ENCODE measurements at places on chromosomes 2 and 18. TPM values are rescaled to one million over a fixed set of nuclear protein-coding genes. Genes with fewer than 3 reads are reported as not detected.

DNA sequence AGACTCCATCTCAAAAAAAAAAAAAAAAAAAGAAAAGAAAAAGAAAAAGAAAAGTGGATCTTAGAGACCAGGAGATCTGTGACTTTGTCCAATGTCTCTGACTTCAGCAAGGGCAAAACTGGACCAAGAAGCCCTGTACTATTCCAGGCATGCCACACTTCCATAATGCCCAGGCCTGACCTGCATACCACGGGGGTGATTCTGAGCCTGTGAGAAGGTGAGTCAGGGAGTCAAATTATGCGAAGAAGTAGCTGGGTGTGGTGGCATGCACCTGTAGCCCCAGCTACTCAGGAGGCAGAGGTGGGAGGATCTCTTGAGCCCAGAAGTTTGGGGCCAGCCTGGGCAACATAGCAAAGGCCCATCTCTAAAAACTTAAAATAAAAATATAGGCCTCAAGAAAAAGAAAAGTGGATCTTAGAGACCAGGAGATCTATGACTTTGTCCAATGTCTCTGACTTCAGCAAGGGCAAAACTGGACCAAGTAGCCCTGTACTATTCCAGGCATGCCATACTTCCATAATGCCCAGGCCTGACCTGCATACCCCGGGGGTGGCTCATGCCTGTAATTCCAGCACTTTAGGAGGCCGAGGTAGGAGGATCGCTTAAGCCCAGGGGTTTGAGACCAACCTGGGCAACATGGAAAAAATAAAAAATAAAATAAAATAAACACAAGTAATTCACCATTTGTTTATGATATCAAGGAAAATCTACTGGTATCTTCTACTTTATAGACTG is 12.2 kb upstream of the PUM2 start:
- DNase-seq = no peak

GRCh38 chr2:118084491-118085089 is 3.7 kb upstream of the INSIG2 start:
- no peak for DNase-seq

GRCh38 chr18:65423776-65424175 is 327.0 kb upstream of the CDH7 start:
- no peak for DNase-seq

GRCh38 chr2:171754254-171754939 is 67.1 kb downstream of the DYNC1I2 start:
- no peak for DNase-seq

GRCh38 chr2:79368116-79368630 is 144.7 kb upstream of the CTNNA2 start:
- DNase-seq = no peak

DNA sequence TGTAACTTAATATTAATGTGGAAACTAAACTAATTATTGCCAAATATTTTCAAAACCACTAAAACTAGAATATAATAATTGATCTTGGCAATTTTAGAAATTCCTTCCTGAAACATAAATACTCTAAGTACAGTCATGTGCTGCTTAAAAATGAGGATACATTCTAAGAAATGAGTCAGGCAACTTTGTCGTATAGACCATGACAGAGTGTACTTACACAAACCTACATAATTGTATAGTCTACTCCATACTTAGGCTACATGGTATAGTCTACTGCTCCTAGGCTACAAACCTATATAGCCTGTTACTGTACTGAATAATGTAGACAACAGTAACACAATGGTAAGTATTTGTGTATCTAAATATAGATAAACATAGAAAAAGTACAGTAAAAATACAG is 27.6 kb downstream of the FEZ2 start:
- no peak for DNase-seq

DNA sequence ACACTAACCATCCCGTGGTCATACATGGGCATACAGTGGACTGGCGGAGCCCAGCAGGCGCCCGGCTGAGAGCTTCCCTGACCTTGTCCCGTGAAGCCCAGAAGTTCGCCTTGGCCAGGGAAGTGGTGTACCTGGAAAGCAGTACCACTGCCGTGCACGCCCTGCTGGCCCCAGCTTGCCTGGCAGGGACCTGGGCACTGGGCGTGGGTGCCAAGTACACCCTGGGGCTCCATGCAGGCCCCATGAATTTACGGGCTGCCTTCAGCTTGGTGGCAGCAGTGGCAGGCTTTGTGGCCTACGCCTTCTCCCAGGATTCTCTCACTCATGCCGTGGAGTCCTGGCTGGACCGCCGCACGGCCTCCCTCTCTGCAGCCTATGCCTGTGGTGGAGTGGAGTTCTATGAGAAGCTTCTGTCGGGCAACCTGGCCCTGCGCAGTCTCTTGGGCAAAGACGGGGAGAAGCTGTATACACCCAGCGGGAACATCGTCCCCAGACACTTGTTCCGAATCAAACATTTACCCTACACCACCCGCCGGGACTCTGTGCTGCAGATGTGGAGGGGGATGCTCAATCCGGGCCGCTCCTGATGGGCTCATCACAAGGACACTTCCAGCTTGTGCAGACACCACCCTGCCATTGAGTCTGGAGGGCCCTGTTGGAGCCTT is 2.3 kb downstream of the TMEM177 start:
- no peak for DNase-seq

GRCh38 chr2:149877074-149877473 is 289.5 kb upstream of the MMADHC start:
- DNase-seq = no peak

DNA sequence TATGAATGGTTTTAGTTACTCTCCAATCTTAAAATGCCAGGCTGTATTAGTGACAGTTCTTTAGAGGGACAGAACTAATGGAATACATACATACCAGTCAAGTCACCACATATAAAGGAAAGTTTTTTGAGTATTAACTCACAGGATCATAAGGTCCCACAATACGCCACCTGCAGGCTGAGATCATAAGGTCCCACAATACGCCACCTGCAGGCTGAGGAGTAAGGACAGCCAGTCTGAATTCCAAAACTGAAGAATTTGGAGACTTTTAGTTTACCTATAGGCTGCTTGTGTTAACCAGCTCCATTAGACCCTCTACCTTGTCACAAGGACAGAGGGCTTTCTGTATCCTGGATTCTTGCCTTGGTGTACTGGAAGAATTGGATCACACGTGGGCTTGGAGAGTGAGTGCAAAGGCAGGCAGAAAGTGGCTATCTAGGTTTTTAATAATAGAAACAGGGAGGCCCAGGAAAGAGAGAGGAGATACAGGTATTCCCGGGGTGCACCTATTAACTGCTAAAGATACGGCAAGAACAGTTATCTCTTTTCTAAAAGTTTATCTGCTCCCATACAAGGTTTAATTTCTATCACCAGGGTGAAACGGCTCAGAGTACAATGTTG is 234.9 kb upstream of the CYRIA start:
- no peak for DNase-seq

- no peak for DNase-seq
Observed at GRCh38 chr2:54030806-54031205, 60.0 kb upstream of the PSME4 start.

DNA sequence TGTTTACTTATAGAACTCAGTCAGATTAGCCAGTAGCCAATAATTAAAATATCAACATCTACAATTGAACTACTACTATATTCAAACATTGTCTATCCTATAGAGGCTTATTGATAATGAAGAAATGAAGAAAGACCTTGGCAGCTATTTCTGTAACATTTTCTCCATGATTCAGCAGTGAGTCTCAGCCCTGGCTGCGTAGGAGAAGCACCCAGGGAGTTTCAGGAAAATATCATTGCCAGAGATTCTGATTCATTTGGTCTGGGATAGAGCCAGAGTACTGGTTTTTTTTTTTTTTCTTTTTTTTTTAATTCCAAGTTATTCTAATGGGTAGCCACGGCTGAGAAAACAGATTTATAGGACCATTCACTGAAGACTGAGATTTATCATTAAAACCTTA is 404.8 kb downstream of the TXNL1 start:
- DNase-seq = peak; percentile 66

DNA sequence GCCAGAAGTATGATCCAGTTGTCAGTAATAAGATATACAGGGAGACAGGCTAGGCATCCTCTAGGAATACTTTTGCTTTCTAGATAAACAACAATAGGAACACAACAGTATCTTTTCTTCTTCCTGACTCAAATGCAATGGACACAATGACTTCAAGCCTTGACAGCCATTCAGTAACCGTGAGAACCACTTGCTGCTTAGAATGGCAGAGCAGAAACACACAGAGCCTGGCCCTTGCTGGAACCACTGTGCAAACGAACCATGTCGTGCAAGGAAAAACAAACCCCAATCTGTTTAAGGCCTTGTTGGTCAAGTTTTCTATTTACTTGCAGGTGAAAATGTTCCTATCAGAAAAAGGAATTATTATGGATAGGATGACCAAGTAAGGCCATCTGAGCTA is 18.8 kb downstream of the TRIP12 start:
- DNase-seq = no peak

GRCh38 chr18:11981543-11982366 is 448 bp downstream of the IMPA2 start:
- DNase-seq = peak; percentile 79

GRCh38 chr18:55634545-55634944 is 46.6 kb upstream of the TCF4 start:
- DNase-seq = no peak

- DNase-seq = no peak
Observed at GRCh38 chr2:33015421-33016142, 68.8 kb downstream of the LTBP1 start.

DNA sequence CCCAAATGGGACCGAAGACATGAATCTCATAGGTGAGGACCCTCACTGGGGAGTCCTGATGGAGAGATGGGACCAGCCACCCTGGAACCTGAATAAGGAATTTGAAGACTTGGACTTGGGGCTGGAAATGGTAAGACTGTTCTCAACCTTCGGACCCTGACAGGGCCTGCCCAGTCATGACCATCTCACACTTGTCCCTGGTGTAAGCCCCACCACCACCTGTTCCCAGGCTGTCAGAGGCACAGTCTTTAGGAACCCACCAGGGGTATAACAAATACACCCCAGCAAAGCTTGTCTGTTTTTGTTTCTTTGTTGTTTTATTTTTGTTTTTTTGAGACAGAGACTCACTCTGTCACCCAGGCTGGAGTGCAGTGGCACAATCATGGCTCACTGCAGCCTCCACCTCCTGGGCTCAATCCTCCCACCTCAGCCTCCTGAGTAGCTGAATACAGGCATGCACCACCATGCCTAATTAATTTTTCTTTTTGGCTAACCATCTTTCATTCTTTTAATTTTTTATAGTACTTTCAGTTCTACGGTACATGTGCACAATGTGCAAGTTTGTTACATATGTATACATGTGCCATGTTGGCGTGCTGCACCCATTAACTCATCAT is 106.1 kb downstream of the GFPT1 start:
- no peak for DNase-seq

DNA sequence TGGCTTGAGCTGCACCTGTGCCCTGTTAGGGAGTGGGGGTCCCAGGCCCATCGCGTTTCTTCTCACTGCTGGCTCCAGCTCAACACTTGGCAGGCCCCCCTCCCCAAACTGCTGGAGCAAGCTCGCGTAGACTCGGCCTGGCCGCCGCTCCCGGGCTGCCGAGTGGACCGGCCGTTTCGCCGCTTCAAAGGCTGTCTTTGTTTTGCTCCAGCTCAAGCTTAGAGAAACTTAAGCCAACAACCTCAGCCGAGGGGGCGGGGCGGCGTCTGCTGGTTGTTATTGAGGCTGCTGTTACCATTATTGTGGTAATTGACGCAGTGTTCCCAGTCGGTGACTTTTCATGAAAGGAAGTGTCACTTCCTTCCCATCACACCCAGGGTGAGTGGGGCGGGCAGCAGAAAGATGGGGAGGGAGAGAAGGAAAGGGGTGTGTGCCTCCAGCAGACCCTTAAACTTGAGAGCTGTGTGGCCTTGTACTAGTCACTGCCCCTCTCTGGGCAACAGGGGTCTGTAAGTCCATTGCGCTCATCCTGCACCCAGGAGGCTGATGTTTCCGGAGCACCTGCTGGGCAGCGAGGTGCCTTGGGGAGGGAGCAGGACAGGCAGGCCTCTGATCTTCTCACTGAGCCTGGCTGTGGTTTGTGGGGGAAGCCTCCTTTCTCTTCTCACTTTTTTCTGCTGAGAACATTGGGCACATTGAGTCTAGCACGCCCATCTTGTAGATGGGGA is 2.1 kb downstream of the ARID5A start:
- DNase-seq = peak; percentile 86

DNA sequence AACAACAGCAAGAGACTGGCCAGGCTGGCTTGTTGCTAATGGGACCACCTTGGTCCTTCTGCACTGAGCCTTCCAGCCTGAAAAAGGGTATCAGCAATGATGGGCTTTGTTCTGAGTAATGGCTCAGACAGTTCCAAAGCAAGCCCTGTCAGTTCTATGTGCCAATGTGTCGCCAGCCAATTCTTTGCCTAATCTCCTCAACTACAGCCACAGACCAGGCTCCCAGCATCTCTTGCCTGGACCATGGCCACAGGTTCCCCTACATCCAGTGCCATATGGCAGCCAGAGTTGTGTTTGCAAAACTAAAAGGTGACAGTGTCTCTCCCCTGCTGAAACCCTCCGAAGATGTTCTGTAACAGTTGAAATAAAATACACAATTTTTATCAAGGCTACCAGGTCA is 61.5 kb upstream of the TMEM177 start:
- no peak for DNase-seq

- DNase-seq = no peak
Observed at GRCh38 chr18:75064513-75064905, 144.4 kb downstream of the PTGR3 start.

GRCh38 chr18:46832849-46833248 is 76.0 kb upstream of the ST8SIA5 start:
- DNase-seq = no peak

GRCh38 chr2:216388046-216388884 is 16.0 kb upstream of the MARCHF4 start:
- DNase-seq = no peak

- no peak for DNase-seq
Observed at GRCh38 chr18:58723810-58724602, 52.7 kb downstream of the MALT1 start.

GRCh38 chr2:56693501-56693900 is 509.7 kb downstream of the CCDC85A start:
- DNase-seq = no peak

CAVIN2 gene
- total RNA-seq = 189 TPM

OBSL1 gene
- 67.5 TPM for total RNA-seq

ARHGAP28 gene
- 8.9 TPM for total RNA-seq

VWC2L gene
- total RNA-seq = 0.28 TPM

PLEK gene
- 13.2 TPM for total RNA-seq

INHBB gene
- total RNA-seq = 1.1 TPM

UGT1A9 gene
- total RNA-seq = not detected

LAMA3 gene
- total RNA-seq = 8.4 TPM

GPR35 gene
- total RNA-seq = 2.5 TPM

RPRM gene
- 17.4 TPM for total RNA-seq
